ENCODE measurements at places on chromosomes 12 and 14.

GRCh38 chr14:72781561-72782508 is 112.1 kb downstream of the DPF3 start:
- DNase-seq: no peak

- DNase-seq: peak; percentile 32
Measured at GRCh38 chr12:104865080-104865479, 93.0 kb downstream of the SLC41A2 start.

DNA sequence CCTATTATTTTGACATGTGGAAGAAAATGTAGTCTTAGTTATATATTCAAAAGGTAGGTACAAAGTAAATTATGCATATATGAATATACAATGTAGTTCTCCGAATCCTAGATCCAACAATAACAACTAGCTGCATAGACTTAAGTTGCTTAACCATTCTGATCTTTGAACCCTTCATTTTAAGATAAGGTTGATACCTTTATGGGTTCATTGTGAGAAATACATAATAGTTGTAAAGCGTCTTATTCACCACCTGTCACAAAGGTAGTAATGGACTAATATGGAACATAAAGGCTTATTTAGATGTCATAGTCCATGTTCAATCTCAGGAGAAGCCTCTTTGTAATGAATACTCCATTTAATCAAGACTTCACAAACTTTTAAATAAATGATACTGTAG is 263.6 kb downstream of the TMTC2 start:
- DNase-seq: no peak

DNA sequence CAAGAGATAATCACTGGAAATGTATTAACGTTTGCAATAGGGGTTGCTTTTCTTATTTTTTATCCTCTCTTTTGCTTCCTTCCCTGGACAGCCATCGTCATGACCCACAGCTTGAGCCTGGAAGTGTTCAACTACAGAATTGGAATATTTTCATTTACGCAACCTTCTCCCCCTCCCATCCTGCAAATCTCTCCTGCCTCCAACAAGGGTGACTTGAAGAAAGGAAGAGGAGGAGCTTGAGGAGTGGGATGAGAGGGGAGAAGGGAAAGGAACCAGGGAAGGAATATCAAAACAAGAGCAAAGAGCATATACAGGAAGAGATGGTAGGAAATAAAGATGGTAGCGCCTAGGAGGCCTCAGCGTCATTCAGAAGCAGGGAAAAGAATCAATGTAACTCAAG is 1.6 kb upstream of the MANSC4 start:
- DNase-seq: no peak

GRCh38 chr12:50401500-50402081 is 906 bp downstream of the LARP4 start:
- DNase-seq: no peak

DNA sequence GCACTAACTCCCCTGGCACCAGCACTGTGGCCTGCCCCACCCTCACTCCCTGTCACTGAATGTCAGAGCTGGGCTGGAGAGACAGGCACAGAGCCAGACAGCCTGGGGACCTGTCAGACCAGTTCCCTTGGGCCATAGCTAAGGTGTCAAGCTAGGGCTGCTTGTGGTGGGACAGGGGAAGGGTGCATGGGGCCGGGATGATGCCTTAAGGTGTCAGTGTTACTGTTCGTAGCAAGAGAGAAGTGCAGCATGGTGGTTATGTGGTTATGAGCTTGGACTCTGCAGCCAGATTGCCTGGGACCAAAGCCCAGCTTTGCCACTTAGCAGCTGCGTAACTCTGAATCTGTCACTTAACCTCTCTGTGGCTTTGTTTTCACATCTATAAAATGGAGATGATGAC is 3.8 kb downstream of the RAPGEF3 start:
- DNase-seq: no peak

DNA sequence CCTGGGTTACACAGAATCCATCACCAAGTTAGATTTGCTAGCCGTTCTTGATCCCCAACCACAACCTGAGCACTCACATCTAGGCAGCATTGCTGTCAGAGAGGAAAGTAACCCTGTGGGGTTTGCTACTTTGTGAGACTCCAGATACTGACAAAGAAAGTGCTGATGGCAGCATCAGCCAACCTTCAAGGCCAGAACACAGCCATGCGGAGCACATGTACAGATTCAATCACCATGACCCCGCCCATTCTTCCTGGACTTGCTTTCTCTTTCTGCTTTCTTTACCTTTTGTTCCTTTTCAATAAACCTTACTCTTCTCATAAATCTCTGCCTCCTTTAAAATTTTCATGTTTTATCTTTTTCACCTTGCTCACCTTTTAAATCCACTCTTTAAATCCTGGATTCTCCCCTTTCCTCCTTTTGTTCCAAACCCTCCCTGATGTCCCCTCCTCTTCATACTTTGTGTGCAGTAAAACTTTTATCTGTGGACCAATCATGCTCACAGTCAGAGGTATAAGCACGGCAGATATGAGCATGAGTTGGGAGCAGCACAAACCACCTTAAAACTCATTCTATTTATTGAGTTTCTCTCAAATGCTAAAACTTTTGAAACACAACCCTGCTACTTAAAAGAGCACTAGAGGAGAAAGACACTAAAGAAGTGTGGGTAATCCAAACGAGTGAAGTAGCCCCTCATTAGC is 21.9 kb upstream of the CERS5 start:
- DNase-seq: peak; percentile 48

GRCh38 chr12:93243689-93244513 is 133.8 kb upstream of the NUDT4 start:
- DNase-seq: peak; percentile 27

- peak; percentile 43 for DNase-seq
Measured at GRCh38 chr12:106753526-106753925, 21.0 kb upstream of the RIC8B start.

DNA sequence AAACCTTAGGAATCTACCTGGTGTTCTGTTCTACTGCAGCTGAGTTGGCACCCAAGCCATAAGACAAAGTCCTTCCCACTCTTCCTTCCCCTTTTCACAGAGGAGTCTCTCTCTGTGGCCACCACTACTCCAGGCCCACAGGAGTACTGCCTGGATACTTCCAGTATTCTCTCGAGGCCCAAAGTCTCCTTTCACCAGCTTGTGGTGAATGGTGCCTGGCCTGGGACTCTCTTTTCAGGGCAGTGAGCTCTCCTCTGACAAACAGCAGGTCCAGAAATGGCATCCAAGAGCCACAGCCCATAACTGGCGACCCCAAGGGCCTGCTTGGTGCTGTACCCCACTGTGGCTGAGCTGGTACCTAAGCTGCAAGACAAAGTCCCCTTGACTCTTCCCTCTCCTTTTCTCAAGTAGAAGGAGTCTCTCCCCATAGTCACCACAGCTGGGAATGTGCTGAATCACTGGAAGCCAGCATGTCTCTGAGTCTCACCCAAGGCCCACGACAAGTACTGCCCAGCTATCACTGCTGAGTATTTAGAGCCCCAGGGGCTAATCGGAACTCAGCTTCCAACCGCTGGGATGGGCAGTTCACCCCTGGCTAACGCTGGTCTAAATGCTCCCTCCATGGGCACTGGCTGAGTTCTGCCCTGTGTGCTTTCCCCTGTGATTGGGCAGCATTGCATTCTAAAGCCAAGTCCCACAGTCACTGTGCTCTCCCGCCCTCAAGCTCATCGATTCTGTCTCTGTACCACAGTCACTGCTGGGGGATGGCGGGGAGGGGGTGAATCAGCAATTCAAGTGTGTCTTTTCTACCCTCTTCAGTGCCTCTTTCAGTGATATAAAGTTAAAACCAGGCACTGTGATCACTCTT is 6.1 kb downstream of the A2ML1 start:
- DNase-seq: no peak

DNA sequence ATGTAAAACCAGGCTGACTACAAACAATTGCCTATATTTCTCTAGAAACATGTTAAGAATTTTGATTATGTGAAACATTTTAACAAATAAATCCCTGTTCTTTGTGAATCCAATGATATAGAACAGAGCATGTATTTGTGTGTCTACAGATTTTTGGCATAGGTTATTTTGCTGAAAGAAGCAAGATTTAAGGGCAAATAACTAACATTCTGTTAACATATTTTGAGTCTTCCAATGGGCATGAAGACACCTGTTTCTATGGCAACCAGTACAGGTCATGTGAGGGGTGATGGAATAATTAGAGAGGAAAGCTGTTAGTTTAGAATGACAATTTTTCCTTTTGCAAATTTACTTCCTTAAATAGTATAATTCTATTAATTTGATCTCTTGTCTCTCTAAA is 8.8 kb downstream of the ART4 start:
- DNase-seq: no peak

DNA sequence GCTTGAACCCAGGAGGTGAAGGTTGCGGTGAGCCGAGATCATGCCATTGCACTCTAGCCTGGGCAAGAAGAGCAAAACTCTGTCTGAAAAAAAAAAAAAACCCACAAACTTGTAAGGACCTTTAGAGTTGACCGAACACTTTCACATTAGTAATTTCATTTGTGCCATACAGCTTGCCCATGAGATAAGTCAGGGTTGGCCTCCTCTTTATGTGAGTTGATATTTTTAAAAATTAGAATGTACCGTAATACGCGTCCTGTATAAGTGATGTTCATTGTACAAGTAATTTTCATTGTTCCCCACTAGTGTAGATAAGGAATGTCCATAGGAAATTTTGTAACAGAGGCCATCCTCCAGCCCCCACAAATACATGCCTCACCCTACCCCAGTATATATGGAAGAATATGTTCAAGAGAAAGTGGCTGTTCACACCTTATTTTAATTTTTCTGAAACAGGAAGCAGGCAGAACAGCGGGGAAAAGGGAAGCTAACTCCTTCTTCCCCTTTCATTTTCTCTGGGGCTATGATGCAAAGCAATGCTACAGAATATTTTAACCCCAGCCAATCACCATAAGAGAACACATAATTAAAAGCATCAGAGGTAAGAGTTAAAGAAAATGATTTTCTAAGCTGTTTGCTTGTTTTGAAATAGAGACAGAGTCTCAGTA is 31.9 kb upstream of the HIF1A start:
- peak; percentile 49 for DNase-seq

DNA sequence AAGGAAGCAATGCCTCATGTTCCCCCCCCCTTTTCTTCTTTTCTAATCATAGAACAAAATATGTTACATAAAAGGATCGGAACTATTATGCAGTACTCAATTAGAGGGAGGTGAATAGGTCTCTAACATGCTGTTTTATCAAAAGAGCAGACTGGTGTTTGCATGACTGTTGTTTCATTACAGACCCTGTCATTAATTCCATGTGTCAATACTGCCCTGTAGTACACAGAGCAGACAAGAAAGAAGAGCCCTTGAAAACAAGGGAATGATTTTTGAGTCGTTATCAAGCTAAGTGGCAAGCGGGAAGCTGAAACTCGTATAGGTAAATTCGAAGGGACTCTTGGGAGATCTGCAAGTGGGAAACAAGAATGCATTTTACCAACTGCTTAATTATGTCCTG is 76.9 kb upstream of the TMEM263 start:
- no peak for DNase-seq

- no peak for DNase-seq
Measured at GRCh38 chr12:118922405-118922804, 58.9 kb upstream of the SRRM4 start.

DNA sequence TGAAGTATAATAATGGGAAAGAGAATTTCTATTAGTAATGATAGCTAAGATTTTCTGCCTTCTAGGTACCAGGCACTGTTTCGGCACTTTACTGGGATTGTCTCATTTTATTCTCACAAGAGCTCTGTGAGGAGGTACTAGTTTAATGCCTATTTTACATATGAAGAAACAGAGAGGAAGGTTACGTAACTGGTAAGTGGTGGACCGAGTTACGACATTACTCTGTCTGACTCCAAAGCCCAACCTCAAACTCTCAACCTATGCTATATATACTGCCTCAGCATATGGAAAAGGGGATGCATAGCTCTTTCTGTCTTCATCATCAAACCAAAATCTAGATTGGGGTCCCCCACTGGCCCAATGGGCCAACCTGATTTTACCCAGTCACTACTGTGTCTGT is 133.5 kb downstream of the KTN1 start:
- no peak for DNase-seq

- DNase-seq: peak; percentile 73
Measured at GRCh38 chr12:47276621-47277309, 197.0 kb upstream of the AMIGO2 start.

GRCh38 chr14:68791902-68792677 is 777 bp downstream of the ZFP36L1 start:
- DNase-seq: peak; percentile 50

GRCh38 chr14:33911046-33911445 is 39.8 kb downstream of the EGLN3 start:
- DNase-seq: no peak

- no peak for DNase-seq
Measured at GRCh38 chr12:105590571-105590970, 260.1 kb downstream of the C12orf75 start.

GRCh38 chr14:104130974-104131651 is 7.3 kb upstream of the KIF26A start:
- peak; percentile 22 for DNase-seq

DNA sequence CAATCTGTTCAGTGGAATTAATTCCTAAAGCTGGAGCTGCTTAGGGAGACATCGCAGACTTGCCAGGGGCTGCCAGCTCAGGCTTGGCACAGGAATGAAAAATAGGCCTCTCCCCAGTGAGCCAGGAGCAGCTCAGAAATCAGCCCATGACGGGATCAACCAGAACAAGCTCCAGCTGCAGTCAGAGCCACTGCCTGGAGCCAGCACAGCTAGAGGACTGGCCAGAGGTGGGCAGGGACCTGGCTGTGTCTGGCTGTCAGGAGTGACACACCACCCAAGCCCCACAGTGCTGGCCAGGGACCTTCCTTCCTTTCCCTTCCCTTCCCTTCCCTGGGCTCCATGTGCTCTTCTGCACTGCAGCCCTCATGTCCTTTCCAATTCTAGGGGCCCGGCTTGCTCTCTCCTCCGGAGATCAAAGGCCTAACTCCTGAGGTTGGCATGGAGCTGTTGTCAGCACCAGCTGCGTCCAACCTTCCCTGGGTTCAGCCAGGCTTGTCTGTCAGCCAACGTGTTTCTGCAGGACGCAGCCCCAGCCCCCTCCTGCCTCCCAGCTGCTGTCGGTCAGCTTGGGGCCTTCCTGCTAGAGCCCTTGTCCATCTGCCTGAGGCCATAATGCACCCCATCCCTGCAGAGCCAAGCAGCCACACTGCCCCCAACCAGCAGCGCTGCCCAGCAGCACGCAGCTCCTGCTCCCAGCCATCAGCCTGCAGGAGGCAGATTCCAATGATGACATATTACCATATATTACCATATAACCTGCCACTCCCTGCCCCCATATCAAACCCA is 149.3 kb downstream of the CALM1 start:
- DNase-seq: no peak

DNA sequence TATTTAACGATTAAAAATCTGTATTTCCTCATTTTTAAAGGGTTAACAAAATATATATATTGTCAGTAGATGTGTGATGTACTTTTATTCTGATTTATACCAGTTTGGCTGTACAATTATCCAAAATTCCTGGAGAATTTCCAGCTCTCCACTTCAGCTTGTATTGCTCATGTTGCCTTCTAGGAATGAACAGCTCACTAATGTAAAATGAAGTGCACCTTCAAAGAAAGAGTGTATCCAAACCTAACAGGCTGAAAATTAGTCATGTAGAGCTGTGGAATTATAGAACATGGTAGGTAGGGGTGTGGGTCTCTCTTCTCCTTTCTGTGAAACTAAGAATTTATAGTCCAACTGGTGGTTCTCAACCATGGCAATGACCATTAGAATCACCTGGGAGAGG is 362.0 kb downstream of the ETNK1 start:
- DNase-seq: no peak

Data from activated CD4-positive, alpha-beta T cell treated with anti-CD3 and anti-CD28 coated beads, Interleukin-2, Interleukin-4, amounts not matched to agents 100 ng/mL and 50 ng/mL, durations not matched to agents 16 hours and 8 hours (primary cell).